GM19239 (cell line): ENCODE measurements at places on chromosomes 4 and X.

DNA sequence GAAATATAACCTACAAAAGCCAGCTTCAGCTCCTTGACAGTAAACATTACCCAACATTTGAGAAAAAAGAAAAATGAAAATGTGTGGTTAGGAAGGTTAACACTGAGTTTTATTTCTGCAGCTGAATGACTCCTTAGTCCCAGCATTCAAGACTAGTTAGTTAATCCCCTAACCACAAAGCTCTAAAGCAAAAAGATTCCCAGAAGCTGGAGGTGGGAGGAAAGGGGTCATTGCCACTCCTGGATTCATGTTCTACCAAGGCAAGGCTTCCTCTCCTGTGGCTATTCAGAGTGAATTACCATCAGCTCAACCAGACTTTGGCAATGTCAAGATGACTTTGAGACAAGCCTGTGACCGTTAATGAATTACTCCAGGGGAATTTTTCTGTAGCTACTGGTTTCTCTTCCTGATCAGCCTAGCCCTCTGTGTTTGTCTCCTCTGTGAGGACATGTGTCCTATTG, 63.6 kb downstream of the HADH start:
- DNase-seq, result peak; percentile 40

DNA sequence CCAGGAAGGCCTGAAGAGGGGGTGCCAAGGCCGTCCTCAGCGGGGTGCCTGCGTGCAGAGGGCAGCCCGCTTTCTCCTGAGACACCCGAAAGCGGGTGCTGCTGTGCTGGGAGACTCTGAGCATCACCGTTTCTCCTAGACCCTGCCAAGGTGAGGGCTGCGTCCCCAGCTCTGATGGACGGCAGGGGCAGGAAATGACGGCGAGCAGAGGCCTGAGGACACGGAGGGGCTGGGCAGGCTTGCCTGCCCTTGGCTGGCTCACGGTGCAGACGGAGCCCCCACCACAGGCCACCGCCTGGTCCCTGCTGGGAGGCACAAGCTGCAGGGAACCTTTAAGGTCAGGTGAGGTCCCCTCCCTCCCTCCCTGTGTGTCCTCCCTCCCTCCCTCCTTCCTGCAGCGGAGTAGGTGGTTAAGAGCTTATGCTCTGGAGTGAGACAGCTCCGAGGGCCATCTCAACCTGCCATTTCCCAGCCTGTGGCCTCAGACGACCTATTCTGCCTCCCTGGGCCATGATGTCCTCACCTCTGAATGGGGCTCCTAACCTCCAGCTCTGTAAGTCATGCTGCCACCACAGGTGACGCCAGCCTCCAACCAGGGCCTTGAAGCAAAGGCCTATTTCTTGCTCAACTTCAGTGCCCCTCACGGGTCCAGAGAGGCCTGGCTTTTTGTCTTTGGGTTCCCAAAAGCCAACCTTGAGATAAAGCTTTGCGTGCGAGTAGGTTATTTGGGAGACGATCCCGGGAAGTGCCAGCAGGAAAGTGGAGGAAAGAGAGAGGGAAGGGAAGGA, 54.2 kb upstream of the GRPEL1 start:
- no peak for DNase-seq

DNA sequence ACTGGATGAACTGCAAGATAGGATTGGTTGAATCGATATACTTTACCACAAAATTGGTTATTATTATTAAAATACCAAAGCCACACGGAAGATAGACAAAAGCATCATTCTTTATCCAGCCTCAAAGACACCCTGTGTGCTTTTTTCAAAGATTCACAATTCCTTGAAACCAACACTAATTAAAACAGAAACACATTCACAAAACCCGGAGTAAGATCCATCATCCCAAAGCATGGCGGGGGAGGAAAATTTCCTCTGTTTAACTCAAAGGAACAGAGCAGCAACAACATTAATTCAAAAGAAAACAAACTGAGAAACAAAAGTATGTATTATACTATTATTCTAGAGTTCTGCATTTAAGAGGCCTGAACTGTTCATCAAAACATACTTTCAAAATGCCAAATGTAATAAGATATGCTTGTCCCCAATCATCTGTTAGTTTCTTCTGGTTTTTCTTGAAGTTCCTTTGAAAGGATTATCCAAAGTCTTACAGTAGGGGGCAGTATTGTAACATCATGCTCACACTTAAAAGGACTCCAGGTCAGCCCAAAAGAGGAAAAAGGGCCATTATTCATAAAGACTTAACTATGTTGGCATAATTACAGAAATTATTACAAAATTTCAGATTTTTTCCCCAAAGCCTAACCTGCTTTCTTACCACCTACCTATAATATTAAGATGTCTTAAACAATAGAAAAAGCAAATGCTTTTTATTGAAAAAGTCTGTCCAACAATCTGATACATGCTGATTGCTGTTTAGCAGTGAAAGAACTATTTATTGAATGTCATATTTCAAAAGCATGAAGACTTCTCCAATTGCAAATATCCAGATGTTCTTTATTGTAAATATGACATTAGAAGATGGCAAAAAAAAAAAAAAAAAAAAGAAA, 168.7 kb downstream of the SCFD2 start:
- peak; percentile 17 for DNase-seq

DNA sequence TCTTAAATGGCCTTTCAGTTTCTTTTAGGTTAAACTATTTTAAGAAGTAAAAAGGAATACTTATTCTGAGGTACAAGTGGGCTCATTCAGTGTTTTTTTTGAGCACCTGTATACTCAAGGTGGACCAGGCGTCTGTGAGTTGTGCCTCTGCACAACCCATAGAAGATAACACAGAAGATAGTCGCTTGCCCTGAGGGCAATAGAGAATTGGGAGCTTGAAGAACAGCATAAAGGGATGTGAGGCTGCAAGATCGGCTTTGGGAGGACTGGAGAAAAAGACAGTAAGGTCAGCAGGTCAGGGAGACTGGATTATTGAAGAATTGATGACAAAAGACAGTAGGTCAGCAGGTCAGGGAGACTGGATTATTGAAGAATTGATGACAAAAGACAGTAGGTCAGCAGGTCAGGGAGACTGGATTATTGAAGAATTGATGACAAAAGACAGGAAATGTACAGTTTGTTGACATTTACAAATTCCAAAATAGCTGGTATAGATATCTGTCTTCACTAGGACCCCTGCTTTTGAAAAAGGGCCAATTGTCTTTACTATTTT, 3.1 kb downstream of the CPE start:
- no peak for DNase-seq

GRCh38 chr4:37948542-37948941, 11.7 kb upstream of the PTTG2 start:
- no peak for DNase-seq

GRCh38 chrX:126658447-126658846, 105.8 kb upstream of the DCAF12L1 start:
- no peak for DNase-seq

GRCh38 chr4:187006189-187006618, 282.5 kb upstream of the FAT1 start:
- no peak for DNase-seq

- DNase-seq, result no peak
These were observed 1586.9 kb downstream of the TECRL start for GRCh38 chr4:62822306-62822705.
